Stimulated activated CD4-positive, alpha-beta T cell treated with anti-CD3 and anti-CD28 coated beads, TNF-alpha, amount 100 ng/mL, for 1 hour (primary cell): ENCODE measurements at places on chromosomes 1 and 21.
A peak's percentile ranks its signal among the peaks of the same experiment; 100 is the strongest.

- DNase-seq: no peak
These were observed 97.4 kb upstream of the IPO9 start for GRCh38 chr1:201731592-201731991.

DNA sequence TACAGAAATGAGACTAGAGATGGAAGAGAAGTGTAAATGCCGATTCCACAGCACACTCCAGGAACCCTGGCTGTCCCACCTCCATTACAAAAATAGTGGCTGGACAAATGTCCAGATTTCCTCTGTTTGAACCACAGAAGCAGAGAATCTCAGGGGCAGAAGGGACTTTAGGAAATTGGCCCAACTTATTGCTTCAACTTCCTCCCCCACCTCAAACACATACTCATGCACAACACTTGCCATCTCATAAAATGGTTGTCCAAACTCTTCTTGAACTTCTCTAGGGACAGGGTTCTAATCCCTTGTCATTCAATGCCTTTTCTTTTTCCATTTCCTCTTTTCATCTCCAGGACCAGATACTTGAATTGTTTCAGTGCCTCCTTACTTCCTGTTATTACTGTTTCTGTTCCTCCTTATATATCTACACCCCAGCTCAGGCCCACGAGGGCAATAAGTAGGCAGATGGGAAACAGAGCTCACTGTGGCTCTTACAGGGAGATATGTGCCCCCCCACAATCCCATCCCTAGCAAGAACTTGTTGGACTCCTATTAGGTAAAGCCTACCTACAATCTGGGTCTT lies 8.5 kb upstream of the B4GALT3 start:
- DNase-seq: no peak

DNA sequence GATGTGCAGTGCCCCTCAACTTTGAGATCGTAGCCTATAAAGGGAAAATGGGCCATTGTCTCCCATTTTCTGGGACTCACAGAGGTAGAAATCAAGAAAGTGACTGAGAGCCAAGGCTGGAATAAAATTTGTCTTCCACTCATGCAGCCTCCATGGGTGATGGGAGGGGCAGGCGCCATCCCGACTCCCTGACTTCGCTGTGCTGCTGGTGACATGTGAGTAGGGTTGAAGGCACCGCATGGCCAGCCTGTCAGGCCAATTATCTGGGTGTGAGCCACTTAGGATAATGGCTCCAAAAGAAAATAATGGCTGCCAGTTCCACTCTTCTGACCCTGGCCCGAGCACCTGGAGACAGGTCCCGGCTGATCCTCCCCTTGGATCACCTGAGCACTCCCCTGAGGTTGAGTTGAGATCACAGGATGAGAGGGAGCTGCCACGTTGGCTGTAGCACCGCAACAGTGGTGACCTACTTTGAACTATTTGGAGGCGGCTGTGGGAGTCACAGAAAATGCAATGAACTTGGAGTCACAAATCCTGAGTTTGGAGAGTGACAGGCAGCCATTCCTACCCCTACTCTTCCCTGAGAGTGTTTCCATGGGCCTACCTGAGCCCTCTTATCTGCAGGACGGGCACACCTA lies 26.3 kb downstream of the CAPN9 start:
- no peak for DNase-seq

DNA sequence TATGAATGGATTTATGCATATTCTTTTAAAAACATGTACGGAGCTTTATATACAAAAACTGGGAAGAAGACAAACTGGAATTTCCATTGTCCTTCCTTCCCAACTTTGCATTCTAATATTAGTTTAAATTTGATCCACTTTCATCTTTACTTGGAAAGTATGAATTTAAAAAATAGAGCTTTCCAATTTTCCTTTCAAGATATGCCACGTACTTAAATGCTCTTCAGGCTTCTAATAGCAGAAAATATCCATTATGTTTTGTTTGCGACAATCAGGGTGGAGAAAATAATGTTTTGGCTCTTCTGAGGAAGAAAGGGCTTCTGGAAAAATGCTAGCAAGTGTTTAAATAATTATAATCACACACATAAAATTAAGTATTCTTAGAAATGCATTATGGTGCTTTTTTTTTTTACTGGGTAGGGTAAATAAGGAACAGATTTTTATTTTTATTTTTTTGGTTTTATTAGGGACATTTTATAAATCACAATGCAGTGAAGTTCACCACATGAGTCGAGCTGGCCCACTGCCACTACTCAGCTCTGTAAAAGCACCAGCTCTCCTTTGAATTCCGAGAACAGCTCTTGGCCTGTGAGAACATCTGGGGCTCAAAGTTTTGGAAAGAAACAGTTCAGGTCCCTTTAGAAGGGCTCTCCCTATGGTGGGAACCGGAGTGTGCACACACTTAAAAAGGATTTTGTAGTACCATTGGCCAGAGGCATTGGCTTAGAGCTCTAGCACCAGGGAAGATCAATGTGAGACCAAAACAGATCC lies 287.4 kb upstream of the LYPLAL1 start:
- no peak for DNase-seq

DNA sequence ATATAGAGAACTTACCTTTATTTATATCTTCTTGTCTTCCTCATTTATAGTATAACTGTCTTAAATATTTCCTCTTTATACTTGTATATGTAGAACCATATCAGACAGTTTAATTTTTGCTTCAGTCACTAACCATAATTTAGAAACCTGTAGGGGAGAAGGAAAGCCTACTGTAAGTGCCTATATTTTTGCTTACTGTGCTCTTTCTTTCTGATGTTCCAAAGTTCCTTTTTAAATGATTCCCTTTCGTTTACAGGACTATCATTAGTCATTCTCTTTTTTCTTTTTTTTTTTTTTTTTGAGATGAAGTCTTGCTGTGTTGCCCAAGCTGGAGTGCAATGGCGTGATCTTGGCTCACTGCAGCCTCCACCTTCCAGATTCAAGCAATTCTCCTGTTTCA lies 109.7 kb downstream of the CENPF start:
- no peak for DNase-seq

- no peak for DNase-seq
These were observed 16.8 kb downstream of the CAMSAP2 start for GRCh38 chr1:200755456-200755855.

DNA sequence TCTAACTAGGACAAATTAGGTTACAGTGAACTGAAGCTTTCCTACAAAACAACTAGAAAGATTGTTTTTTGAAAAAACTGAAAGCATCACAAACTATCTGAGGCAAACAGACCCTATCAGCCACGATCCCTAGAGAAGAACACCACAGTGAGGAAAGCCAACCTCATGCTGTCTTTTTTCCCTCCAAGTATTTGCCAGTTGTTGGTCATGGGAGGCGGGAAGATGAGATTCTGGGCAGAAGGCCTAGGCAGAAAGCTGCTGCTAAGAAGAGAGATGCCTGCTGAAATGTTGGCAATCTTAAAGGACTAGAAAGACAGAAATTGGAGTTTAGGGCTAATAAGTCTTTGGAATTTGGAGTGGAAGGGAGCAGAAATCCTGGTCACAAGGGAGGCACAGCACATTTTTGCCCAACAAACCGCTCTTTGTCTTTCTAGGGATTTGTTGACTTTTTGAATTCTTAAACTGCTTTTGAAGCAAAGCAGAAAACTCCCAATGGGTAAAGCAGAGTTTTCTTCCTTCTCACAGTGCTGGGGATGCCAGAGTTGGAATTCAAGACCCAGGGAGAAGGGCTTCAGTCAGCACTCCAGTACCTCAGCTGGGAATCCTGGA lies 83.9 kb downstream of the MT1HL1 start:
- no peak for DNase-seq

DNA sequence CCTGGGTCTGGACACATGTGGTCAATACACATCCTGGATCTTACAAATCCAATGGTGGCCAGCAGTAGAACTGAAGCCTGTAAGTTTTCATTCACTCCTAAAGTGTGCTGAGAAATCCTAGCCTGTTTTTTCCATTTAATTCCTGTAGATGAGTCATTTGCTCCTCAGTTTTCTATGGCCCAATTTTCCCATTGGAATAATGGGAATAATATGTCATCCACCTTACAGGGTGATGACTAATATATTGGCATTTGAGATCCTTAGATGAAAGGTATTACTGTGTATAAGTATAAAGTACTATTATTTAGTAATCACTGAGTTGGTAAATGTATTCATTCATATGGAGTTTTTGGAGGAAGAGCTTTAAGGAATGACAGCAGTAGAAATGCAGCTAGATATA lies 89.7 kb upstream of the ADAR start:
- no peak for DNase-seq

DNA sequence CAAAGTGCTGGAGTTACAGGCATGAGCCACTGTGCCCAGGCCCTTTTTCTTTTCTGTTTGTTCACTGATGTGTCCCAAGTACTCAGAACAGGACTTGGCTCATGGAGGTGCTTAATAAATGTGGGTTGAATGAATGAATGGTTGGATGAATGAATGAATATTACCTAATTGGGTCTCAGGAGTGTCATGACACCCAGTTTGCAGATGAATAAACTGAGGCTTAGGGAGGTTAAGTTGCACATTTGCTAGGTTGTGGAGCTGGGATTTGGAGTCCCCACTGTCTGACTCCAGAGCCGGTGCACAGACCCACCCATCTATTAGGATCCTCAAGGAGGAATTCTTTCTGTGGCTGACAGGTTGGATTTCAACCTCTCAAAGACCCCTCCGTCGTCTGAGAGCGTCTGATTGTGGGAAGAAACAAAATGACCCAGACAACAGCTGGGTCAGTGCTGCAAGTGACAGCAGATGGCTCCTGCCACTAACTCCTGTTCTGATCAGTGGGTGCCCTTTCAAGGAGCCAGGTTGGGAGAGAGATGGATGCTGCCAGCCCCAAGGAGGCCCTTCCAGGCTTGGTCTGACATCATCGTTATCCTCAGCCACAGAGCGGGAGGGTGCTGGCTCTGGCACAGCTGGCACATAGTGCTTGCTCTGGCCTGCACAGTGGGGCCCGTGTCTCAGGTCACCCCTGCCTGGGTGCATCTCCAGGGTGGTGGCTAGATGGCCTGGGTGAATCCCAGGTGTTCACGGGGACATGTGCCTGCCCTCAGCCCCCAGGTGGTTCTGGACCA lies 24.2 kb downstream of the ARHGEF10L start:
- no peak for DNase-seq

DNA sequence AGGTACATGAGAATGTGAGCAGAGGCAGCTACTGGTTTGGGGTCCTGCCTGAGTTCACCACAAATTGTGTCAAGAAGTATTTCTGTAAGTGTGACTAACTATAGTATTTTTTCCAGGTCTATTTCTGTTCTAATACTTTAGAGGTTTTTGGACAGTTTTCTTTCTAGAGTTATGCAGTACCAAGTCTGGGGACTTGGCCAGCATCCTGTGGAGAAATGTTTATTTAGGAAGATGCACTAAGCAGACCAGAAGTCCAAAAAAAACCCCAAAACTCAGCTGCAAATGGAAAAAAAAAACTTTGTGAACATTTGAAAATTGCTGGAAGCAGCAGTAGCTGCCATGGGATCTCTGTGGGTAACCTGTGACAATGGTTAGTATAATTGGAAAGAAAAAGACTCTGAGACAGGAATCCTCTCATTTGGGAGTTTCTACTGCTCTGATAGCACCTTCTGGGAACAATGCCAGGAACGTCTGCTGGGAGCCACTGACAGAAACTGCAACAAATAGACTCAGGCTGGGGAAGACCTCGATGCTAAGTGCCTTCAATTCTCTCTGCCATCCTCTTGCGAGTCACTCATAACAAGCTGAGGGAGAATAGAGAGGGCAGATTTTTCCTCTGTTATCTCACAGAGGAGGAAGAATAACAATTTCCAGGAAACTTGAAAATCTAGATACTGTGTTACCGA lies 37.6 kb downstream of the OR10R2 start:
- DNase-seq: no peak

- peak; percentile 27 for DNase-seq
These were observed 1.3 kb downstream of the RCOR3 start for GRCh38 chr1:211260141-211261107.

GRCh38 chr1:38088366-38088765 lies 41.8 kb upstream of the POU3F1 start:
- no peak for DNase-seq

GRCh38 chr1:110788673-110789072 lies 84.3 kb upstream of the CD53 start:
- no peak for DNase-seq

GRCh38 chr1:155071701-155072100 lies 6.9 kb upstream of the EFNA3 start:
- DNase-seq: no peak

DNA sequence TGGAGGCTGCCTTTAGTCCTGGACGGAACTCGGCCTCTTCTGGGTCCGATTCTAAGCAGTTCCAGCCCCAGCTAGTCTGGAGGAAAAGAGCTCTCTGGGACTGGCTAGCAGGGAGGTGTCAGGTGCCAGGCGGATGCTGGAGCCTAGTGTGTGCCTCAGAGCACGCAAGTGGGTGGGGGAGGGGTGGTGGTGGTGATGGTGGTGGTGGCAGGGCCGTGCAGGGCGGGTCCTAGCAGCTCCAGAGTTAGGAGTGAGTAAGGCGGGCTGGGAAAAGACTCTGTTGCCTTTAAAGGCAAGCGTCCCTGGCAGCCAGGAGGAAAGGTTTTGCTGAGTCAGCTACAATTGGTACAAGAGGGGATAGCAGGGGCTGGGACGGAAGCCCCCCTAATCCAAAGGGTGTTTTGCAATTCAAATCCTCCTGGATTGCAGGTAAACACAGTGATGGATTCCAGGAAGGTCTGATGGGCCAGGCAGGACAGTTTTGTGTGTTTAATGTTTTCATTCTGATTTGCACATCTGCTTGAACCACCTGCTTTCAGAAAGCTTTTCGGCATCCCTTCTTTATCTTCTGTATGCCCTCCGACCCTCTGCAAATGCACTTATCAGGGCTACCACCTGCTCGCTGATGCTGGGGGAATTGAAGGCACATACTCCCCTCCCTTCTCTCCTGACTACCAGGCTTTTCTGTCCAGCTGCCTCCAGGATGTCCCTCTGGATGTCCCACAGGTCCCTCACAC lies 4.1 kb upstream of the SLC2A1 start:
- no peak for DNase-seq

DNA sequence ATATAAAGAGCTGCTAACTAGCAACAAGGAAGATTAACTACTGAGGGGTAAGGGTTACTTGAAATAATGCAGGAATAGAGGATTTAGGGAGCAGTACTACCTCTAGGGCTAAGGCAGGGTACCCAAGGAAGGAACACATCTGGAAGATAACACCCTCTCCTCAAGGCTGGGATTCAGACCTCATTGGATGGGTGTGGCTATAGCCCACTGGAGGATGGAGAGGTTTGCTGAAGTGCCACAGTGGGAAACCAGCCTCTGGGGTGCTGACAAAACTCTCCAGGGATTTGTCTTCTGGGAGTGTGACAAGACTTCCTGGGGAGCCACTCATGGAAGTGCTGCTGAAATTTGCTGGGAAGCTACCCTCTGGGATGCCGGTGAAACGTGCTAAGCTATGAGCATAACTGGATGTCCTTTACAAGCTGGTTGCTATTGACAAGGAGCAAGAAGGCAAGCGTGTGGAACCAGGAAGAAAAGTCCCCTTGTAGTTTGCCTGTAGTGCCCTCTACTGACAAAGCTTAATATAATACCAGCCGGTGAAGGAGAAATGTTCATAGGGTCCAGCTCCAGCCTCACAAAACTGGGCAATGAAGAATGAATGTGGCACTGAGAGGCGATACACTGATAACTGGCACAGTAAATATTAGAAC lies 122.8 kb upstream of the USP24 start:
- no peak for DNase-seq
